ENCODE measurements at places on chromosomes 5 and 9. TPM values are rescaled to one million over a fixed set of nuclear protein-coding genes. Genes with fewer than 3 reads are reported as not detected.

DNA sequence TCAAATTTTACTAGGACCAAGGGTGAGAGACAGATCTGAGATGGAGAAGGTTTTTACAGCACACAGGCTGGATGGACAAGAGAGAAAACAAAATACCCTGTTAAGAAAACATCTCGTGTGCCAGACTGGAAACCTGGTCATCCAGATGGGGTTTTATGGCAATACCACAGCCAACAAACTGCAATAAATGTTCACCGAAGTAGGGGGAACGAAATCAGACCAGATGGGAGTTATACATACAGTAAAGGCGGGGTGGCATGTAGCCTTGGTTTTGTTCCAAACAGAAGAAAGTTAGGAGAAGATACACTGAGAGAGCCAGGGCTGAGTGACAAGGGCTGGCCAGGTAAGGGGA is 63.3 kb downstream of the DCP2 start:
- DNase-seq, result no peak

DNA sequence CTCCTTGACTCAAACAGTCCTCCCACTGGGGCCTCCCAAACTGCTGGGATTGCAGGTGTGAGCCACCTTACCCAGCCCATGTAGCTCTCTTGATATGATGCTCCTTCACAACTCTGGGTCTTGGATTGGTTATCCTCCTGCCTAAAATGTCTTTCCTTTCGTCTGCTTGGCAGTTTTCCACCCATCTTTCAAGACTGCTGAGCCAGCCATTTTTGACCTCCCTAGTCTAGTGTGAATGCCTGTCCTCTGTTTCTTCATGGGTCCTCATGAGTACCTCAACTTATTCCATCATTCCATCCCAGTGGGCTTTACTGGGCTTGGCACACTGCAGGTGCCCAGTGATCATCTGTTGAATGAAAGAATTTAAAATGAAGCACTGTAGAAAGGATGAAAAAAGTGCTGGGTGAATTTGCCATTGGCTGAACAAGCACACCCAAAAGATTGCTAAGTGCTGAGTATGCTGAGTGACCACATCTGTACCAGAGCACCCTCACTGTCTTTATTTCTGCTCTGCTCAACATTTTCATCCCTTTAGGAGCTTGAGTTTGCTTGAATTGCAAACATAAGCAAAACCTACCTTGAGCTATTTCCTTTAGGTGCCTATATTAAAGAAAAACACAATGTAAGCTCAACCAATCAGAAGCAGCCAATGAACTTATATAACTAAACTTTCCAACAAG is 84.8 kb upstream of the FAM169A start:
- DNase-seq, result no peak

DNA sequence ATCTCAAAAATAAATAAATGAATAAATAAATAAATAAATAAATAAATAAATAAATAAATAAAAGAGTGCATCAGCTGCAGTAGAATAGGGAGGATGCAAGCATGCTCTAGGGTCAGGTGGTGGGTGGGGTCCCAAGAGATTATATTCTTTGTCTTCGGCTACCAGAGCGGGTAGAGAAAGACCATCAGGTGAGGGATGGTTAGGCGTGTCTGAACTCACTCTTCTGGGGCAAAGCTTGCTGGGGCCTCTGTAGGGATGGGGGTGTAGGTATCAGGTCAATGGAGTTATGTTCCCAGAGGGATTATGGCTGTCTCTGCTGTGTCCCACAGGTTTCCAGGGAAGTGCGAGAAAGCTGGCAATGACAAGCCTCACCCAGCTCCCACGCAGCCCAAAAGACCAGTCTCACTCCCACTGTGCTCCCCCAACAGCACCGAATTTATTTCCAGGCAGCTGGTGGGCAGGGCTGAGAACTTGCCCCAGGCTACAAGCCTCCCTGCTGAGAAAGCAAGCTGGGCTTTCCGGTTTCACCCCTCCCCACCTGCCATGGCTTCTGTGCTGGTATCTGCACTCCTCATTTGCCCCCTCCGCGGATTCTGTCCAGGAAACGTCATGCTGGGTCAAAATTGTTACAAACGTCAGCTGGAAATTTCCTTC is 180.8 kb downstream of the LURAP1L start:
- DNase-seq, result no peak

Gene SLC34A1
- not detected for total RNA-seq

Gene FST
- total RNA-seq, result 1.9 TPM

DNA sequence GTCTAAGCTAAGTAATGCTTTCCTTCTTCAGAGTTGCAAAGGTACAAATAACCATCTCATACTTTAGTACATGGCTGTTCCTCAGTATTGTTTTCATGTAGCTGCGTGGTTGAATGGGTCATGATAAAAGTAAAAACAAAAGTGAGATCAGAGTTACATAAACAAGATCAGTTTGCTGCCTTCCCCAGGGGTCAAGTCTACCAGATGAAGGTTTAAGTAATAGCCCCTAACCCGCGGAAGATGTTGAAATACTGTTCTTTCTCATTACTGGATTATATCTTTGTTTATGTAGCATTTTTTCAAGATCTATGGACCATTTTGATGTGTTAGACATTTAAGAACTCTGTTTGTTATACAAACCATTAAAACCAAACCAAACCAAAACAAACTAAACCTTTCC is 34.1 kb upstream of the ARRDC3 start:
- no peak for DNase-seq

DNA sequence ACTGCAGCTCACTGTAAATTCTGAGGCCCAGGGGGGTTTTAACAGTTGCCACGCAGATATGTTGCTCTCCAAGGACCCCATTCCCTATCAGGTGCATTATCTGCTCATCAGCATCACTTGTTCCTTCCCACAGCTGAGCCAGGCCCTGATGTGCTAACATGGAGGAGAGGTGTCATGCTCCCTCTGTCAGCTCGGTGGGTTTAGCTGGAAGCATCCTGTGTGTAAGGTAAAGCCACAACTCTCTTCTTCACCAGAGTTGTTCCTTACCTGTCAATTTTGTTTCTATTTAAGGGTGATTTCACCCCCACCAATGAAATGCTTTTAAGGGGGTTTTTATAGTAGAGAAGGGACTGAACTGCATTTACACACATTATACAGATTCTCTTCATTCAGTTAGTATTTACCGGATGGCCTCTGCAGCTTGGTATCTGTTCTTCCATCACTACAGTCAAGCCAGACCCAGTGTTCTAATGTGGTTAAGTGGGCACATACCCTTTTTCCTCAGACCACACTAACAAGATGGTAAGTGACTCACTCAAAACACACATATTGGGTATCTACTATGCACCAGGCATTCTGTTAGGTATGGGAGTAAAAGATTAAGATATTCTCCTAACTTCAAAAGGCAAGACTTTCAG is 205.4 kb downstream of the DCP2 start:
- DNase-seq, result no peak

Gene ZNF618
- total RNA-seq, result 1.7 TPM

GRCh38 chr9:110308633-110309038 is 29.0 kb downstream of the TXNDC8 start:
- DNase-seq, result no peak

Gene INSL4
- not detected for total RNA-seq

DNA sequence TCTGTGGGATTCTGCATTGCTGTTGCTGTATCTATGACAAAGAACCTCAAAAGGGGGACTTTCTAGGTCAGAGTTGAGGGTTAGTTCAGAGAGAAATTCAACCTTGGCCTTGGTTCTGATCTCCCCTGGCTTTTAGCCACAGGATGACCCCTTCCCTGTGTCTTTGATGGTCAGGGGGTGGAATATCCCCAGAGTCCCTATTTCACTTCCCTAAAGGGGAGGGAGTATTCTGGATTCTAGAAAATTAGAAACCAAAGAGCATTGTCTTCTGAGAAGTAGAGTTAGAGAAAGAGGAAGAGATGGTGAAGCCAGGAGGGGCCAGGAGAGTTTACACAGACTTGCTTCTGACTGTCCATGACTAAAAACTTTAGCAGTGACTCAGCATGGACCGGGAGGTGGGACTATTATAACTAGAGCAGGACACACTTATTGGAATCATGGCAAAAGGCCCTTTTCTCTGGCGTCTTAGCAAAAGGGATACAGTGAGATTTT is 56.2 kb upstream of the LPAR1 start:
- no peak for DNase-seq

GRCh38 chr9:76585487-76586389 is 126.8 kb downstream of the GCNT1 start:
- no peak for DNase-seq

Gene GRPEL2
- 11.0 TPM for total RNA-seq

Gene C9orf50
- total RNA-seq, result 0.22 TPM

GRCh38 chr5:123950701-123951581 is 439.0 kb downstream of the CSNK1G3 start:
- no peak for DNase-seq

- DNase-seq, result no peak
Measured at GRCh38 chr5:143495821-143496275, 92.4 kb upstream of the NR3C1 start.

- peak; percentile 53 for DNase-seq
Measured at GRCh38 chr5:176748967-176749935, 61.1 kb upstream of the UNC5A start.

DNA sequence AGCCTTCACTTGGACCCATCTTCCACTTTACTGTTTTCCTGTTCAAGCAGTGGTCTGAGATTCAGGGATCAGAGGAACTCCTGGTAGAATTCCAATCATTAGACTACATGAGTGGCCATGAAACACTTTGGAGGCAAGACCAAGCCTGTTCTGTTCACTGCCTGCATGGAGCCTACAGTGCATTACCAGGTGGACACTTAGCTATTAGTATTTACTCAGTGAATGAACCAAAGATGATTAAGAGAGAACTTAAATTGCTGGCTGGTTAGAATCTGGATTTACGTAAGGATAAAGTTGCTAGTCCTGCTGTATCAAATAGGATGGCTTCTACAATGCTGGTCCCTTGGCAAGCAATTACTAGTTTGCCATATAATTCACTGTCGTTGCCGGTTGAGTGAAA is 245.5 kb downstream of the ARRDC3 start:
- DNase-seq, result no peak

DNA sequence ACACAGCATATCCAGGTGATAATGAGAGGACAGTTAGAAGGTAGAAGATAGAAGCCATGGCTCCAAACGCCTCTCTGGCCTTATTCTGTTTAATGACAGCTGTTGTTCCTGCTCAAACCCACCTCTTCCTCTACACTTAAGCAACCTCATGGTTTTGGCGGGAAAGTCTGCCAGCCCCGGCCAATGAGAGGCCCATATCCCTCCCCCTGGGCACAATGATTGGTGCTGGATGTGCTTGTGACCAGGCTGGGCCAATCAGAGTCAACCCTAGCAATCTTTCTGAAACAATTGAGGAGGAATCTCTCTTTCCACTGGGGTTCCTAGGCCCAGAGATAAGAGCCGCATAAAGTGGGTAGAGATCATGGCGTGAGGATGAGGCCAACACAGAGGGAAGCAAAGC is 4.8 kb upstream of the GFI1B start:
- DNase-seq, result no peak

DNA sequence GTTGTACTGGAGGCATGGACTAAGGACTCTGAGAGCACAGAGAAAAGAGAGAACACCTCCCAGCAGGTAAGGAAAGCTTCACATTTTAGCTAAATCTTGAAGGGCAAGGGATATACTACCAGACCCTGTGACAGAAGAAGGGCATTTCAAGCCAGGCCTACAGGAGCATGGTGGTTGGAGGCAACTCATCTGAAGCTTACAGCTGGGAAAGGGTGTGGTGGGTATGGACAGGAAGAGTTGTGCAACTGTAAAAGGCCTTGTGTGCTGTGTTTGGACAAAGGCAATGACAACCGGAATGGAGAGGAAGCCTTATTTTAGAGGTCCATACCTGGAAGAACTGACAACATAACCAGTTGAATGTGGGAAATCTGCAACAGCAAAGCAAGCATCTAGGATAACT is 31.2 kb downstream of the NIPSNAP3B start:
- DNase-seq, result no peak

DNA sequence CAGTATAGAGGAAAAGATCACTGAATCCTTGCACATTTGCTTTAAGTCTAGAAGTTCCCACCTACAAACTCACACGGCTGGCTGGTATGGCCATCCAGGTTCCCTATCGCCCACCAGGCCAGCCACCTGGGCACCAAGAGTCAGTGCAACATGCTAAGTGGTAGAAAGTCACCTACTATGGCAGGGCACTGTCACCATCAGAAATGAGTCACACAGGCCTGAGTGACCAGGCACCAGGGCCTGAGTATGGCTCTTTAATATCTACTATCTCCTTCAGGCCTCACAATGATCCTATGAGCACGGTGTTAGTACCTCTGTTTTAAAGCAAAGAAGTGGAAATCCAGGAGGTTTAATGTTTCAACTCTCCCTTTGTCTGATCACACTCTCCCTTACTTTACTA is 156.2 kb downstream of the CDK5RAP2 start:
- no peak for DNase-seq

Data from cardiac septum (tissue), 1 donor.